ENCODE measurements at places on chromosomes 2 and 18.

DNA sequence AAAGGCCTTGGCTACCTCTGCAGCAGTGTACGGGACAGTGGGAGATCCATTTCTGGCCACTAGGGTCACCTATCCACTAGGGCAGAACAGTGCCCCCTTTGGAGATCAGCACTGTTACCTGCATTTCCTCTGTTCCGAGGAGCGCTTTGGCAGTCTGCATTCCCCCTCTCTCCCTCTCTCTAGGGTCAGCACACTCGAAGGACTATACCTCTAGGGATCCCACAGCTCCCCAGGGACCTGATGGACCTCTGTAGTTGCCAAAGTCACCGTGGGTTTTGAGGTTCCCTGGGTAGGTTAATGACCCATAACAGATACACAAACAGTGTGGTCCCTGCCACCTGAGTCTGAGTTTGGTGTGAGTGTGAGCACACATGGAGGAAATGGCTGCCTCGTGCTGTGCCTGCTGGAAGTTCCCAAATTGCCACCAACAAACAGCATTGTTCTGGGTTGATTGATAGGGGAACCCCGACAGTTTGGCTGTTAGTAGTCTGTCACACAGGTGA, 99.8 kb upstream of the VWC2L start:
- no peak for DNase-seq

- no peak for DNase-seq
Observed at GRCh38 chr2:56754066-56754615, 570.4 kb downstream of the CCDC85A start.

DNA sequence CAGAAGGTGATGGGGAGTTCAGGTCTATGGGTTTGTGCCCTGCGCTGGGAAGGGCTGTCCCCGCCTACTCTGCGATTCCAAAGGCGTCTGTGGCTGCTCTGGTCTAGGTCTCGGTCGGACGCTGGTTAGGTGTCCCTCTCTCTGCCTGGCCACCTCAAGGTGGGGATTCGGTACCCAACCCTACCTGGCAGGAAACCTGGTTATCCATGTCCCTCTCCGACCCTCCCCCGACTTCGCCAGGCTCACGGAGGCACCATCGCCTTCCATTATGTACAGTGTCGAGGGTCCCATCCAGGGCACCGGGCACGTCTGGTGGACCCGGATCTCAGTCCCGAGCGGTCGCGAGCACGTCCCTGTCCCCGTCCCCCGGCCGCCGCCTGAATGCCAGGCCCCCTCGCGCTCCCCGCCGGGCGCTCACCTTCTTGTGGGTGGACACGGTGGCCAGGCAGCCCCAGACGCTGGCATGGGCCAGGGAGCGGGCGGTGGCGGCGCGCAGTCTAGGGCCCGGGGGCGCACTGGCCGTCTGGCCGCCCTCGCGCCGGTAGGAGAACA, 628 bp downstream of the CREG2 start:
- no peak for DNase-seq

- no peak for DNase-seq
Observed at GRCh38 chr2:121634354-121635307, 14.6 kb downstream of the CLASP1 start.

GRCh38 chr2:239978411-239978810, 46.7 kb downstream of the NDUFA10 start:
- no peak for DNase-seq

DNA sequence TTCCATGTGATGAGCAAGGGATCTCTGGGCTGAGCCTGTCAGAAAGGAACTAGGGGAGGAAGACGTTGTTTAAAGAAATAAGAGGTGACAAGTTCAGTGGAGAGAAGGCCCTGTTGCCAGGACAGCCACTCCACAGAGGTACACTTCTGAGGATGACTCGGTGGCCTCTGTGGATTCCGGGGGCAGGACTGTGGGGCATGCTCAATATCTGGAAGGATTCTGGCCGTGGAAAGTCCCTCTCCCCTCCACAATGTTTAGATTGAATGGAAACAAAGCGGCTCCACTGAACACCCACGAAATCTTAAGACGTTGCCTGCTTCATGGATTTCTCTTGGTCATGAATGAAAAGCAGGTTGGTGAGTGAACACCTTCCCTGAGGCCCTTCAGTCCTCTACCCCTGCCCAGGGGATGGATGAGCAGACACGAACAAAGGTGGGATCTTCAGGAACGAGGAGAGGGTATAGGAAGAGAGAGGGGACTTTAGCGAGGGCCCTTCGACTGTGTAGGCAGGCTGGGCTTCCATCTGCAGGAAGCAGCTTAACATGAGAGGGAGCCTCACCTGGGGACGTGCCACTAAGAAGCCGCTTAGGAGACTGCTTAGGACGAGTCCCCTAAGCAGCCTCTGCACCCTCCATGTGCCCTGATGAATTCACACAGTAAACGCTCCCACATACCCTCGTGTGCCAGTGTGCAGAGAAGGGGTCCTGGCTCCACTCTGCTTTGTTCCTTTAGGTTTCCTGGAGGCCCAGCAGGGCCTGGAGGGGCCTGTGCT, 1.9 kb downstream of the NTSR2 start:
- DNase-seq, result no peak

DNA sequence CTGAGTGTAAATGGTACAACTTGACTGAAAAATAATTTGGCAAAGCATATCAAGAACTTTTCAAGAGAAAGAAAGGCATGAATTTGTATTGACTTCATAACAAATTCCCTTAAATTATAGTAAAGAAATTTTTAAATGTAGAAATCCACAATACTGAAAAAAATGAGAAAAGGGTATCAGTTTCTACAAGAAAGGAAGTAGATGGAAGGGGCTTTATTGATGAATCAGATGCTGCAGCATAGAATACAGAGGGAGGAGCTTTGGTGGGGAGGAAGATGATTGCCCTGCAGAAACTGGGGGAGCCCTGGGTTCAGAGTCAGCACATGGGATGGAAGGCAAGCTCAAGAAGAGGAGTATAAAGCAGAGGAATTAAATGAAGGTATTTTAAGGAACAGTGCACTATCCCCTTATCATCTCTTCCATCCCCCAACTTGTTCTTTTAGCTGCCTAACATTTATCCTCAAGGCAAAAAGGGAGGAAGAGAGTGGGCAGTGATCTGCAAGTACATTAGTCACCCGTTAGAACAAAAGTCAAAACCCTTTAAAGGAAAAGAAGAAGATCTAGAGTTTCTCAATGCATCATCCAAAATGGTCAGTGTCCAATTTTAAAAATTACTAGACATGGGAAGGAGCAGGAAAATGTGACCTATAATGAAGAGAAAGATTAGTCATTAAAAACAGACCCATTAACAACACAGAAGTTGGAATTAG, 77.7 kb downstream of the KCTD18 start:
- DNase-seq, result no peak

DNA sequence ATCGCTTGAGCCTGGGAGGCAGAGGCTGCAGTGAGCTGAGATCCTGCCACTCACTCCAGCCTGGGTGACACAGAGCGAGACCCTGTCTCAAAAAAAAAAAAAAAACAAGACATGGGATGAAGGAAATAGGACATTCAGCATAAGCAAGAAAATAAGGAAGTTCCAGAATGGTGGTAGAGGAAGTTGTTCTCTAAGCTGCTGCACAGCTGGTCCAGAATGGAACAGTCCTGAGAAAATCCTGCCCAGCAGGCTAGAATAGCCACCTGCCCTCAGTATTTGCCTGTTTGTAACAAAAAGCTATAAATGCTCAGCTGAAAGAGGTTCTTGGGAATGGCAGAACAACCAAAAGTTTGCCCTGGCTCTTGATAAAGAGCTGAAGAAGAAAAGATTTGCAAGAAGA, 11.1 kb upstream of the MAPRE3 start:
- DNase-seq, result no peak

- no peak for DNase-seq
Observed at GRCh38 chr18:394262-394986, 106.1 kb downstream of the COLEC12 start.

- DNase-seq, result no peak
Observed at GRCh38 chr18:39607034-39607433, 2041.4 kb upstream of the CELF4 start.

DNA sequence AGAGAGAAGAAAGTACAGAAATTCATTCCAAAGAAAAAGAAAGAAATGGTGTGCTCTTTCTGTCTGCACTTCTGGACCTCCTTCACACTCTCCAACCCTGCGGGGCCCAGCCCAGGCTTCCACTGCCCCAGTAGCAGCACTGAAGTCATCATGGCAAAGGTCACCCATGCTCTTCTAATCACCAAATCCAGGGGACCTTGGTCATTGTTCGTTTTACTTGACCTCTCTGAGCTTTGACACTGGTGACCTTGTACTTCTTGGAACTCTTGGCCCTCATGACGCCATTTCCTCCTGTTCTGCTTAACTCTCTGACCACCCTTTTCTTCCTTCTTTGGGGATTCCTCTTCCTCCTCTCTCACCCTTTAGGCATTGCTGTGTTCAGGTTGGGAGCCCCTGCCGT, 105.6 kb downstream of the SMAD7 start:
- DNase-seq, result no peak
